ENCODE measurements at places on chromosomes 6 and 20.

DNA sequence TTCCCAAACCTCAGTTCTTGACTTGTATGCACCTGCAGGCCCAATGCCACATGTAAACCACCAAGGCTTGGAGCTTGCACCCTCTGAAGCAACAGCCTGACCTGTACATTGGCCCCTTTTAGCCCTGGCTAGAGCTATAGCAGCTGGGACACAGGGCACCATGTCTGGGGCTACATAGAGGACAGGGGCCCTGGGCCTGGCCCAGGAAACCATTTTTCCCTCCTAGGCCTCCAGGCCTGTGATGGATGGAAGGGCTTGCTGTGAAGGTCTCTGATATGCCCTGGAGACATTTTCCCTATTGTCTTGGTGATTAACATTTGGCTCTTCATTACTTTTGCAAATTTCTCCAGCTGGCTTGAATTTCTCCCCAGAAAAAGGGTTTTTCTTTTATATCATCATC, 64.6 kb downstream of the SLC35F1 start:
- DNase-seq = no peak

DNA sequence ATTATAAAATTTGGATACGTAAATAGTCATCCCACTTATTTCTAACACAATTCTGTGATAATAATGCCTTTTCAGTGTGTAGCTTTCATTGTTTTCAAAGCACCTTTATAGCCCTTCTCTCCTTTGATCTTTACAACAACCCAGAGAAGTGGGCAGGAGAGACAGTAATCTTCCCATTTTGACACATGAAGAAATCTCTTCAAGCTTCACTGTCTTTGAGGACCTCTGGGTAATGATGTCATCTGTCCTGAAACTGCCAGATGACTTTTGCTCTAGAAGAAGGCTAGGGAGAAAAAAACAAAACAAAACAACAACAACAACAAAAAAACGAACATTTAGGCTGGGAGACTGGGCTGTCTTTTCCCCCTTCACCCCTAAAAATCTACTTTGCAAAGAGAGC, 203.0 kb downstream of the KCNQ5 start:
- DNase-seq = peak; percentile 6

- DNase-seq = peak; percentile 70
Measured at GRCh38 chr20:62627901-62628612, 14.2 kb upstream of the SLCO4A1 start.

- peak; percentile 27 for DNase-seq
Measured at GRCh38 chr6:13216236-13217014, 111.9 kb downstream of the TBC1D7 start.

Data from GM06990 (cell line).